Astrocyte of the hippocampus (primary cell): ENCODE measurements at places on chromosomes 5 and 9.

DNA sequence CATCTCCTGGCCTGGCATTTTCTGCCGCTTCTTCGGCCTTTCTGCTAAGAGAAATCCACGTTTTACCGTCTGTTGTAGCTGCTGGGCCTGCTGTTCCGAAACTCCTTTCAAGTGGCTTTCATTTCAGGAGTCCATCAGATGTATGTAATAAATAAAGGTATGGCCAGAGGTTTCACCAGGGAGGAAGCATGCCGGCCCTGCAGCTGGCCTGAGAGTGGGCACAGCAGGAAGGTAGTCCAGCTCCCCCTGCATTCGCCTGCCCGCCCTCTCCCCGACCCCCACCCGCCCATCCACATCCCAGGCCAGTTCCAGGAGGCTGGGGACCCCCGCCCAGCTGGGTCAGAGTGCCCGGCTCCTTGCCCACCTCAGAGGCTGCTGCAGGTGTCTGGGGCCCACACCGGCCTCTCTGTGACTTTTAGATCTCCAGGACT lies 46.4 kb upstream of the EXOC3 start:
- DNase-seq: no peak

DNA sequence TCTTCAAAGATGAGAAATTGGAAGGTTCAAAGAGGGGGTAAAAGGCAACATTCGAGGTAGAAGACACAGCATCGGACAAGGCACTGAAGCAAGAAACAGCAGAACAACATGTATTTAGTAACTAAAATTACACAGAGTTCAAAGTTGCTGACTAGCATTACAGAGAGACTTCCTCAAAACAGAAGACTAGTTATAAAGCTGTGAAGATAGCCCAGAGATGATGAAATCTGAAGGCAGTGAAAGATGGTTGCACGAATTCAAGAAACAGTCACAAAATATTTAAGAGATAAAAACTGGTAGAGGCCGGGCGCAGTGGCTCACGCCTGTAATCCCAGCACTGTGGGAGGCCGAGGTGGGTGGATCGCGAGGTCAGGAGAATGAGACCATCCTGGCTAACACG lies 16.3 kb downstream of the MAPKAP1 start:
- no peak for DNase-seq

- peak; percentile 57 for DNase-seq
Observed at GRCh38 chr9:18492612-18493011, 18.7 kb downstream of the ADAMTSL1 start.

DNA sequence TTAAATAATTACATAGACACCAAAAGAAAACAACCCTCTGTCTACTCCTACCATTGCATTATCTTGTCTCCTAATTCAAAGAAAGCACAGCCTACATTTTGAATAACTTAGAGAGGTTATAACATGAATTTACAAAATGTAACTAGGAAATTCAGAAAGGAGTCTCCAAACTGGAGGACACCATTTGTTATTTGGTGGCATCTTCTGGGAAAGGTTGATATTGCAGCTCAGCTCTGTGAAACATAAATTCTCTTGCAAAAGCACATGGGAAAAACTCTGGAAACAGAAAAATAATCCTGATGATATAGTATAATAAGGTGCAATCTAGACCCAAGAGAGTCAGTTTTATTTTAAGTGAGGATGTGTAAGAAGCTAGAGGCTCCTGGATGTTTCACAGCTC lies 215.3 kb downstream of the MLLT3 start:
- no peak for DNase-seq

DNA sequence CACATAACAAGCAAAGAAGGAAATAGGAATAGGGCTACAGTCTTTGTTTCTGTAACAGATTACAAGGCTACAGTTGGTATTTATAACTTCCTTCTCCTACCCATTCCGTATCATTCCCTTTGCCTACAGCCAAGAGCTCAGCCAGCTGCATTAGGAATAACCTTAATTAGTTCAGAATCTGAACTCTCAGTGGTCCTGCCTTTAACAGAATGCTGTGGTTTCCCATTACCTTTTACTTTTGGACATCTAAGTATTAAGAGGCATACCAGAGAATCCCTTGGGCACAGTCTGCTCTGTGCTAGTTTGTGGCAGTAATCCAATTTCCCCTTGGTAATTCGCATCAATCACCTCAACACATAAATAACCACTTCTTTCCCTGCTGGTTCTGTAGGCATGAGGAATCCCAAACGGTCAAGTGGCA lies 44.2 kb downstream of the PKD2L2 start:
- peak; percentile 88 for DNase-seq

- no peak for DNase-seq
Observed at GRCh38 chr9:536597-537511, 304.6 kb upstream of the DMRT1 start.

DNA sequence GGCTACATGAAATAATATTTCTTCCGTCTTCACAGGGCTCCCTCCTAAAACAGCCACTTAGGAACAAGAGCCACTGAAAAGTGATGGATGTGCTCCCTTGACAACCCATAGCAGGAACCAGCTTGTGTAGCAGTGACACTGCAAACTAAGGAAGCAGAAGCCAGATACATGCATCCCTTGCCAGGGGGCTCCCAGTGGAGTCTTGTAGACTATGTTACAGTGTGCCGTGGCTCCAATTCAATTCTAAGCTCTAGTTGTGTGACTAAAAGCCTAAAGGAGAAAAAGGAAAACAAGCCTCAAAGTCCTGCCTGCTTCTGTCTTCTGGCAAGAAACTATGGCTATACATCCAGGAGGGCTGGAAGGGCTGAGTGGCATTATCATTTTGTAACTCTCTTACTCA lies 12.2 kb upstream of the TAF1L start:
- DNase-seq: no peak

GRCh38 chr9:28293369-28294090 lies 720.2 kb upstream of the C9orf72 start:
- peak; percentile 21 for DNase-seq

DNA sequence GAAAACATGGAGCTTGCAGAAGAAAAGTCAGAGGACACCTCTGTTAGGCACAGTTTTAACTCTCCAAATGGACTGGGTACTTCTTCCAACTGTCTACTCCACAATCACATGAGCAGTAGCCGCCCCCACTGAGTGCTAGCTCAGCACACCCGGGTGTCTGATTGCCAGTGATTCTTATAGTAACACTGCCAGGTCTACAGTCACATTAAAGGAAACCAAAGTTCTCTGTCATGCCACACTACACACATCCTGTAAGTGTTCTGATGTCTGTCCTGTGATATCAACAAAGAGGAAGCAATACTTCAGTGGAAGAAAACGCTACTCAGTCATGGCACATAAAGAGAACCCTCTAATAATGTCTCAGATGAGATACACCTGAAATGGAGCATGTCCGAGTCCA lies at the start of gene HAVCR2:
Gene HAVCR2 (minus strand): TSS at position 69 of the 400 bp plus-strand sequence. CDS start 61 bp downstream, at position 8.
- no peak for DNase-seq

- peak; percentile 40 for DNase-seq
Observed at GRCh38 chr5:72281764-72282499, 38.1 kb downstream of the MRPS27 start.

DNA sequence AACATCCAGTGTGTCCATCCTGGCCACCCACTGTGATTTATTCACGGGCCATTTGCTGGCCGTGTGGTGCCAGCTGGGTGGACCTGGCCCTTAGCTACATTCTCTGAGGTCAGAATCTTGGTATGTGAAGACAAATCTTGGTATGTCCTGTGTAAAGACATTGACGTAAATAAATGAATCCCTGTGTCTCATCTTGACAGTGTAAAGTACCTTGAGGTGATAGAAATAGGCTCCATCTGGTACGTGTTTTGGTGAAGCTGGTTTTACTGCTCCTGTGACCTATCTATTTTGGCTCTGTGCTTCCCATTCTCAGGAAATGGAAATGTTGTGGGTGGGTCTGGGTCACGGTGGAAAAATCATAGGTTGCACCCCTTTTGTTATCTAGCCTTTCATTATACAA lies 245.4 kb upstream of the ANKH start:
- DNase-seq: no peak

- DNase-seq: peak; percentile 97
Observed at GRCh38 chr5:173764332-173765028, 123.7 kb upstream of the CPEB4 start.

DNA sequence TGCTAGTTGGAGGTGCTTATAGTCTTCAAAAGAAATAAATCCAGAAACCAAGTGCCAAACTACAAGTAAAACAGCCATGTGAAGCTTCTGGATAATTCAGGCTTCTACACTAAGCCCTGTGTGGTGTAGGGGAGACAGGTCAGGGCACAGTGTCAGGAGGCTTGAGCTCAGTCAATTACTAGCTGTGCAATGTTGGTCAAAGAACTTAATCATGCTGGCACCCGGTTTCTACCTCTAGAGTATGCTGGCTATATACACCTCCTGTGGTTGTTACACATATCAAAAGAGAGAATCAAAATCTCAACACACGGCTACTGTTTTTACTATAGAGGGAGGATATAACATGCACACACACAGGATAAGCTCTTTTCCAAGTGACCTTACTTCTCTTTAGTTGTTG lies 469.7 kb upstream of the ZNF462 start:
- DNase-seq: no peak

DNA sequence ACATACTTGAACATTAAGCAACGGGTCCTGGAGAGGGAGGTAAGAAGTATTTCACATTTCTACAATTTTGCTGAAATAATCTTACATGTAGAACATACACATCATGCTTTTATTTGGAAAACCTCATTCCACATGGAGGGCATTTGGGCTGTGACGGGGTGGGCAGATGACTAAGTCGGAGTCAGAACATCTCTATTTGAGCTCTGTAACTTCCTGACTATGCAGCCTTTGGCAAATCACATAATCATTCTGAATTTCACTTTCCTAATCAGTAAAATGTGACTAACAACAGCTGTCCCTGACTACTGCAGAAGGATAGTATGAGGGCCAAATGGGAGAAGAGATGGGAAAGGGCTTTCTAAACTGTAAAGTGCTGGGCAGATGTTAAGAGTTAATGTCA lies 17.1 kb upstream of the IL6ST start:
- peak; percentile 54 for DNase-seq

DNA sequence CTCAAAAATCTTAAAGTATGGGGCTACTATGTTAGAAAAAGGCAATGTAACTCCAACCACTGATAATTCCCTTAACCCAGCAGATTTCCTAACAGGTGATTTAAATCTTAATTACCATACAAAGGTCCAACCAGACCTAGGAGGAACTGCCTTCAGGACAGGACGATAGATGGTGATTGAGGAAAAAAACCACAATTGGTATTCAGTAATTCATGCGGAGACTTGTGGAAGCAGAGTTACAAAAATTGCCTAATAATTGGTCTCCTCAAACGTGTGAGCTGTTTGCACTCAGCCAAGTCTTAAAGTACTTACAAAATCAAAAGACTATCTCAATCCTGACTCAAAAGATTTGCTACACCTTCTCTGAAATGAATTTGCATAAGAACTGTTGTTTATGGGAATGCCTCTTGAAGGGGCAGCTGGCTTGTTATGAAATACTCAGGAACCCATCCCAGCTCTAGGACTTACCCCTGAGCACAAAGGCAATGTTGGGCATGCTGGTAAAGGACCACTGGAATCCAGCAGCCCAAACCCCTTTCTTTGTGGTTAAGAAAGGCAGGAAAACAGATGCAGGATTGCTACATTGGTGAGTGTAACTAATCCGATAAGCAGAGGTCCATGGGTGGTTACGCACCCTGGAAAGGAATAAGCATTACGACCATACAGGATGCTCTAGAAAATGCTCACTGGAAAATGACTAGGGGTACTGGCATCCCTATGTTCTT lies 26.7 kb upstream of the EPB41L4A start:
- DNase-seq: no peak

- DNase-seq: no peak
Observed at GRCh38 chr5:56938858-56939257, 13.1 kb downstream of the MIER3 start.

DNA sequence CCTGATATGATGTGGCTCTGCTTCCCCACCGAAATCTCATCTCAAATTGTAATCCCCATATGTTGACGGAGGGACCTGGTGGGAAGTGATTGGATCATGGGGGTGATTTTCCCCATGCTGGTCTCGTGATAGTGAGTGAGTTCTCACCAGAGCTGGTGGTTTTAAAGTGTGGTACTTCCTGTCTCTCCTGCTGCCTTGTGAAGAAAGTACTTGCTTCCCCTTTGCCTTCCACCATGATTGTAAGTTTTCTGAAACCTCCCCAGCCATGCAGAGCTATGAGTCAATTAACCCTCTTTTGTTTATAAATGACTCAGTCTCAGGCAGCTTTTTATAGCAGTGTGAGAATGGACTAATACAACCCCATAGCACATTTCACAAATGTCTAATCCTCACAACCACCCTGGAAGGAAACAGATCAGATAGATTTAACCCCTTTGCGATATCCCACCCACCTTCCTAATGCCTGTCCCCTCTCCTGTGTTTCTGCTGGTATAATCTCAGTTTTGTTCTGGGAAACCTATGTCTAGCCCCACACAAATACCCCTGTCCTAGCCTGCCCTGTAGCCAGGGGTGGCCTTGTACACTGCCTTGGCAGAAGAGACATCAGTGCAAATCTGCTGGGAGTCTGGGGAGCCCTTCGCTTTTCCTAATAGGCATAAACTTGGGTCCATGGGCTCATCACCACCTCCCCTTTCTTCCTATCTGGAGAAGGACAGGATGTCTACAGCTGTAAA lies 157.0 kb upstream of the RAI14 start:
- DNase-seq: peak; percentile 75

GRCh38 chr5:123450640-123451039 lies 27.4 kb upstream of the CEP120 start:
- DNase-seq: peak; percentile 72

DNA sequence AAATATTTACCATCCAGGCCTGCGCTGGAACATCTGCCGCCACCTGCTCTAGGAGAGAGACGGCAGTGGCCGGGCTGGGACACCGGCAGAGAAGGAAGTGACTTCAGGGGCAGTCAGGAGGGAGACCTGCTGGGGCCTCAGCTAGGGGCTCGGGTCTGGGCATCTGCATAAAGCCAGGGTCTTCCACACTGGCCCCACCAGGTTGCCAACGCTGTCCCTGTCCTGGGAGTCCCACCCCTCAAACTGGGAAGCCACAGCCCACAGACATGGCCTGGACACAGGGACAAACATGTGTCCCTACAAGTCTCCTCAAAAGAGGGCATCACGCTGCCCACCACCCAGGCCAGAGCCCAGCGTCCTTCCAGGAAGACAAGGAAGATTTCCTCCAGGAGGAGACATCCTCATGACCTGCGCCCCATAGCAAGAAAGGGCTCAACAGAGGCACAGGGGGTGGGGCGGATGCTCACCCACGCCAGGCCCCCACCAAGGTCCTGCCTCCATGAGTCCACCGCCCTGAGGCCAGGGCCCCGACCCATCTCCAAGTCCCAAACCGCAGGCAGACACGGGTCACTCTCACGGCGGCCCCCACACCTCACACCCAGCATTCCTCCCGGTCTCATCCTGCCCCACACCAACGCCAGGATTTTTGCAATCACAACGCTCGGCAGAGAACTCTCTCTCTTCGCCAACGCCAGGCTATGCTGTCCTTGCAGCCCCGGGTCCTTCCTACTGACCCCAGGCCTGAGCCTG lies 9.0 kb downstream of the VAV2 start:
- no peak for DNase-seq
